ENCODE measurements at places on chromosomes 13 and 19.

DNA sequence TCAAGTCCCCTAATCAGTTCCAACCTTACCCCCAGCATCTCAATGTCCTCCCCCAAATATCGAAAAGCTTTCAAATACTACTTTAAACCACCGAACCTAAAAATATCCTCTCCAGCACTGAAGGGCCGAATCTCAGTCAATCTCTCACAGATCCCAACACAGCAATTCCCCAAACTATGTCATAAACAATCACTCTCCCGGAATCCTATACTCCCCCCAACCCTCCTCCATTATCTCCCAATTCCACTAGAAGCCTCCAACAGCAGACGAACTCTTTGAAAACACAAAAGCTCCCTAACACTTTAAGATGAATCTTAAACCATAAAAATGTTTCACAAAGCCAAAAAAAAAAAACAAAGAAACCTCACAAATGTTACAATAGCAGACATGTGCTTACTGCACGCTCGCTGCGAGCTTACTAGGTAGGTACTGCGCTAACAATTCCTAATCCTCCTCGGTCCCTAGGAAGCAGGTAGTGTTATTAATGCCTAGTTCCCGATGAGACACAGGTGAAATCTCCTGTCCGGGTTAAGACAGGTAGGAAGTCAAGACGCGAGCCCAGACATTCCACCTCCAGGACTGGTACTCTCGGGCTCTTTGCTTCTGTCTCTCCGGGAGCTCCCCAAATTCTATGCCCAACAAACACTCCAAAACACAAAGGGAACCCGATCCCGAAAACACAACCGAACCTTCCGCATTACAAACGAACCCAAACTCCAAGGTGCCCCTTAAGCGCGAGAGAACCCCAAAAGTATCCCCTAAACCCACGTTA is 14.2 kb downstream of the FBXO46 start:
- peak; percentile 39 for DNase-seq

DNA sequence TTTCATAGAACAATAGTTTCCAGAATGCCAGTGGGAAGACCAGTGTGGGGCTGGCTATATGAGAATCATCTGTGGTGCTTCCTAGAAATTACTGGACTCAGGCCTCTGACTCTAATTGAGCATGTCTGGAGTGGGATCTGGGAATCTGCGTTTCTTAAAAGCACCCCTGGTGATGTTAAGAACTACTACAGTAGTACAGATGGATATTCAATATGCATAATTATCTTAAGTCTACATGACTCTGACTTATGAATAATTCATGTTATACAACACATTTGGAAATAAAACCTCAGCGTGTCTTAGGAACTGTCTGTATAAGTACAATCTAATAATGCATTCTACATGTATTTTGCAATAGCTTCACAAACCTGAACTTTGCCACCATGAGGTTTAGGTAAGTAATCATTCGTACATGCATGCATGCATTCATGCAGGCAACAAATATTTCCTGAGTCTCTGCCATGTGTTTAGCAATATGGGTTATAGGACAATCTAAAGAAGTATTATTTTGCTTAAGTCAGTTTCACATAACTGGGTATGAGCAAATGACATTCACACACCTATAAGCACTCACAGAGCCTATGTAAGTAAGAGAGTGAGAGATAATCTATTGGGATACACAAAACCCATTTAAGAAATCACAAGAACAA is 62.0 kb downstream of the EPSTI1 start:
- DNase-seq = no peak

GRCh38 chr19:7098701-7099596 is 29.4 kb downstream of the ZNF557 start:
- peak; percentile 99 for DNase-seq

- no peak for DNase-seq
These were observed 300.1 kb downstream of the TEX29 start for GRCh38 chr13:111620586-111620985.

- DNase-seq = no peak
These were observed 56.7 kb upstream of the UQCRFS1 start for GRCh38 chr19:29269641-29270040.

- no peak for DNase-seq
These were observed 622 bp upstream of the PRODH2 start for GRCh38 chr19:35813043-35813890.

GRCh38 chr19:49154279-49154678 is 917 bp downstream of the HRC start:
- no peak for DNase-seq

DNA sequence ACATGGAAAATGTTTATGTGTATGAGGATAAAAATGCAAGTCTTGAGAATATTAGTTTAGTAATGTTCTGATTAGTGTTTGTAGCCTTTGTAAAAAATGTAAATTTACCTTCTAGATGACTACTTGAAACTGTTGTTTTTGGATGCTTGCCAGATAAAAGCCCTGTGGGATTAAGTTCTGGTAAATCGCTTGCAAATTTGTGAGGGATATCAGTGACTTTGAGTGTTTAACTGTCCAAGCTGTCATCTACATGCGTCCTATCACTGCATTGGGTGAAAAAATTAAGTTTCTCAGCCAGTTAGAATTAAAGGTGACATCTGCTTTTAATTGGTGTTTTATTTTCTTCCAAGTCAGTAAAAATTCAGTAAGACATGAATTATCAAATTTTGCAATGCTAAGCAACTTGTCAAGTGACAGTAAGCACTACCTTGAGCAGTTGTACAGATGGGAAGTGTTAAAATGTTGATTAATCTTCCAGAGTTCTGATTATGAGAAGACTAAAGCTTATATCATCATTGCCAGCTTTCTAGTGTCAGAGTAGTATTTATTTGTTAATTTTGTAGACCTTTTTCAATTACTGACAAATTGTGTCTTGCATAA is 88.0 kb downstream of the PCCA start:
- no peak for DNase-seq

DNA sequence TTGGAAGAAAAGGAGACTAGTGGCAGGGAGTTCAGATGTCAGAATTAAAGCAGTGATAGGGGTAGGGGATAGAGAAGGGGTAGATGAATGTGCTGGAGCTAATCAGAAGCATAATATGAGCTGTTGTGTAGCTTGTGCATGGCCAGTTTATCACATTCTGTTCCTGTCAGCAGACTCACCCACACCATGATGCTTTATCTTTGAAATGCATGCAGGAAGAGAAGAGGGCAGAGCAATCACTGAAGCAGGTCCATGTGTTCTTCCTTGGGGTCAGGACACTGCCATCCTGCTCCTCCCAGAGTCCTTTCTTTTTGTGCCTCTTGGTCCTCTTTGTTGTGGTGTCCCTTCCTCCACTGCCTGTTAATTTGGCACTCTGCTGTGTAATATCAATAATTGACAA is 5.8 kb downstream of the CHAMP1 start:
- no peak for DNase-seq

- DNase-seq = no peak
These were observed 163.3 kb downstream of the KDM4B start for GRCh38 chr19:5132206-5132560.

- DNase-seq = no peak
These were observed 8.5 kb upstream of the ZNF30 start for GRCh38 chr19:34918190-34918589.

GRCh38 chr13:36752673-36753072 is 66.3 kb upstream of the RFXAP start:
- DNase-seq = no peak

- no peak for DNase-seq
These were observed 1.2 kb downstream of the TNFRSF19 start for GRCh38 chr13:23571431-23571830.

- DNase-seq = no peak
These were observed 126.9 kb upstream of the SLC7A1 start for GRCh38 chr13:29722415-29722814.

GRCh38 chr13:69769608-69770007 is 338.0 kb upstream of the ATXN8OS start:
- DNase-seq = no peak

DNA sequence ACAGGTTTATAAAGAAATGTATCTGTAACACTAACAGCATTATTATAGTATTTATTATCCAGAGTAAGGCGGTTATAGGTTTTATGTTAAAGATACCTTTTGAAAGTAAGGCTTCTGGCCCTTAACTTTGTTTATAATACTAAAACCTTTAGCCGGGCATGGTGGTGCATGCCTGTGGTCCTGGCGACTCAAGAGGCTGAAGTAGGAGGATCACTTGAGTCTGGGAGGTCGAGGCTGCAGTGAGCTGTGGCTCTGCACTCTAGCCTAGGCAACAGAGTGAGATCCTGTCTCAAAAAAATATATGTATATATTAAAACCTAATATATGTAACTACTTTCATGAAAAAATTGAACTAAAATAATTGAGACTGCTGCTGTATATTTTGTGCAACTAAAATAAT is 98.7 kb upstream of the KLF5 start:
- DNase-seq = no peak

DNA sequence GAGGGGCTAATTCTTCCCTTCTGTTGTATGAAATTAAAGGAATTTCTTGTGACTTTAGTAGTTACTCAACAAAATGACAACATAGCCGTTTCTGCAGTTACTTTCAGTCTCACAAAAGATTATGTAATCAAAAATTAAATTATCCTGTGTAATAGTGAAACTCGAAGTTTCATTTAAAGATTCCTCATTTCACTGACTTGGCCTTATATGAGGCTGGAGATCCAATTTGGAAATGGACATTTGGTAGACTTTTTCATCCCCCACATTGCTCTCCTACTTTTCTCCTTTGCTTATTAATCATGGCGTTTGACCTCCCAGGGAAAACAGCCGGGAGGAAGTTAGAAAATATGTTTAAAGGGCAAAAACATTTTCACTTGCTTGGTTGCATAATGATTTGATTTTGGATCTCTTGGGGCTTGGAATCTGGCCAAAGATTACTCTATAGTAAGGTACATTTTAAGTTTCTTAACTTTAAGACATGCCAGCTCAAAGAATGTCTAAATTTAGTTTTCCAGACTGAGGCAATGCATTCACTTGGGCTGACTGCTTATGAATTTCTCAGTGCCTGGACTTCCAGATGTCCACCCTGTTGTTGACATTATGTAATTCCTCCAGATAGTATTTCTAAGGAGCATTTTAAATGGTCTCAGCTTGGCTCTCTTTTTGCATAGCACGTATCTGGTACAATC is 1364.9 kb upstream of the MIR17HG start:
- no peak for DNase-seq

GRCh38 chr13:29578300-29579085 is 17.0 kb downstream of the SLC7A1 start:
- DNase-seq = no peak

GRCh38 chr19:13373599-13373998 is 132.7 kb downstream of the CACNA1A start:
- no peak for DNase-seq

GRCh38 chr13:20303636-20304035 is 71.5 kb upstream of the GJB6 start:
- DNase-seq = no peak

DNA sequence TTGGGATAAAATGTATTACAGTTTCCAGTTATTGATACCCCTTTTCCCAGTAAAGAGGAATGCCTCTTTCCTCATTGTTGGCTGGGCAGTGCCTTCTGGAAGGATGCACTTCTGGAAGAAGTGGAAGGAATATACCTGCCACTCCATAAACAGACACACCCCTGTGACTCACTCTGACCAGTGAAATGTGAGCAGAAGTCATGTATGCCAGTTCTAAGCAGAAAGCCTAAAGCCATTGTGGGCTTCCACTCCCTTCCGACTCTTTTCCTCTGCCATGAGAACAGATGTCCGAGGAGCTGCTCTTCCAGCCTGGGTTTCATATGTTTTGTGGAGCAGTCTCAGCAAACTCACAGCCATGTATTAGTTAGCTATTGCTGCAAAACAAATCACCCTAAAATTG is 166.1 kb upstream of the SERP2 start:
- DNase-seq = no peak

GRCh38 chr13:106302011-106302410 is 233.5 kb downstream of the EFNB2 start:
- no peak for DNase-seq

DNA sequence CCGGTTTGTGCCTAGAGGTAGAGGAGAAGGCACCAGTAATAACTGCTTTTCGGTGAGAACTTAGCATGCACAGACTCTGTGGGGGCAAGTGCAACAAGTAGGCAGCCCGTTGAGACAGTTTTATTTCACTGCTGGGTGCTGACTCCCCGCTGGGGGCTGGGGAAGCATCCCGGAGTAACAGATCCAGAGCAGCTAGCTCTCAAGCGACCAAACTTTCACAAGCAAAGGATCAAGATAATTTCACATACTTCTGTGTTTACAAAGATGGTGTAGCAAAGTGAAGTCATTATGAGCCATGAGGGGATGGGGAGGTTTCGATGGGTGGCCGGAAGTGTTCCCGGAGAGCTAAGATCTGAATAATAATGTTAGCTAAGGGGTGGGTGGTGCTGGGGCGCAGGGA is 2.8 kb downstream of the NACC1 start:
- no peak for DNase-seq

GRCh38 chr13:44904967-44905366 is 84.3 kb downstream of the NUFIP1 start:
- DNase-seq = no peak

DNA sequence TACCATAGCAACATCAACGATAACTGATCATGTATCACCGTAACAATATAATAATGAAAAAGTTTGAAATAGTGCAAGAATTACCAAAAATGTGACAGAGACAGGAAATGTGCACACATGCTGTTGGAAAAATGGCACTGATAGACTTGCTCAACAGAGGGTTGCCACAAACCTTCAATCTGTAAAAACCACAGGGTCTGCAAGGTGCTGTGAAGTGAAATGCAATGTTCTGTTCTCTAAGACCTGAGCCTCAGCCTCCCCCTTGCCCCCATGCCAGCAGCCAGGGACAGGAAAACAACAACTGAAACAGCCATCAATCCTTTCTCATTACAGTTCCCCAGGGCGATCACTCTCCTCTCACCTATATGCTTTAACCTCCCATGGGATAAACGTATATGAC is 88.4 kb downstream of the USP12 start:
- no peak for DNase-seq

GRCh38 chr13:114268344-114269280 is 12.8 kb upstream of the UPF3A start:
- DNase-seq = no peak

DNA sequence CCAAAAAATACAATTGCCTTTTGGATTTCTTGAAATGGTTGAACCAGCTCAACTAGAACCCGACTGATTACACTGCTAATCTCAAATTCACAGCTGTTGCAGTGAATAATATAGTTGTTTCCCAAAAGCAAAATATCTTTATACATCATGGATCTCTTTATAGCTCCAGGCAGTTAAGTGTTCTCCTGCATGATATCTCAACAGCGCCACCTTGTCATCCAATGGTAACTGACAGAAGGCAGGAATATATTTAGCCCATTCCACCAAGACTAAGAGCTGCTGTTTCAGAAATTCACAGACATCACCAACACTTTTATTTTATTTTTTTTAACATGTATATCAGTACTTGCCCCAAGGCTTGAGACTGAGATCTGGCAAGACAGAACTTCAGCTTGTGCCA is 1141.0 kb upstream of the PRR20A start:
- peak; percentile 15 for DNase-seq

GRCh38 chr19:7729831-7730285 is 2.1 kb downstream of the CLEC4G start:
- no peak for DNase-seq

- DNase-seq = no peak
These were observed 414.8 kb downstream of the GPC5 start for GRCh38 chr13:91813253-91813652.

DNA sequence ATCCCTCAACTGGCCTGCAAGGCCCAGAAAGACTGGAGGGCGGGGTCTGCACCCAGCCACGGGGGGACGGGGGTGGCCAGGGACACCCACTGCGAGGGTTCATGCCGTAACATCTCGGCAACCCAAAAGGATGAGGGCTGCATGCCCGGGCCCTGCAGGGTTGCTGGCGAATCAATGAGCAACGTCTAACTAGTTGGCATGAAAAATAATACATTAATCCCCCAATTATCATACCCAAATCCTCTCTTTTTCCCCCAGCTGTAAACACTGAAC is 232.2 kb downstream of the TUBA3C start:
- DNase-seq = no peak

All from Kasumi-1 (cell line).